ENCODE measurements at places on chromosomes 1 and 21.

- no peak for DNase-seq
These were observed 32.3 kb downstream of the BCAS2 start for GRCh38 chr1:114549137-114549536.

DNA sequence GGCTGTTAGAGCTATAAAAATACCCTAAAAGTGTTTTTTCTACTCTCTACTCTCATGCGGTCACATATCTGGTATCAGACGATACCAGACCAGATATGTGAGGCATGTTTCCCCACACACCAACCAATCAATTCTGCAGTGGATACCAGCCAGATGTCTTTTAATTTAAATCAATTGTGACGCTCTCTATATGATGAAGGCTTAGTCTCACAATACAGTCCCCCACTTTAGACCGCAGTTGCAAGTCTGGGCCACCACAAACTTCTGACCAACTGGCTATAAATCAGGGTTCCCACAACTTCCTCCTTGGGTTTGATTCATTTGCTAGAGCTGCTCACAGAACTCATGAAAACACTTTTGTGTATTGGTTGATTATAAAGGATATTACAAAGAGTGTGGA, 586.1 kb upstream of the ZP4 start:
- no peak for DNase-seq

GRCh38 chr1:181192316-181192715, 103.8 kb downstream of the IER5 start:
- peak; percentile 29 for DNase-seq

- DNase-seq: no peak
These were observed 5.1 kb downstream of the HOOK1 start for GRCh38 chr1:59819566-59820438.

DNA sequence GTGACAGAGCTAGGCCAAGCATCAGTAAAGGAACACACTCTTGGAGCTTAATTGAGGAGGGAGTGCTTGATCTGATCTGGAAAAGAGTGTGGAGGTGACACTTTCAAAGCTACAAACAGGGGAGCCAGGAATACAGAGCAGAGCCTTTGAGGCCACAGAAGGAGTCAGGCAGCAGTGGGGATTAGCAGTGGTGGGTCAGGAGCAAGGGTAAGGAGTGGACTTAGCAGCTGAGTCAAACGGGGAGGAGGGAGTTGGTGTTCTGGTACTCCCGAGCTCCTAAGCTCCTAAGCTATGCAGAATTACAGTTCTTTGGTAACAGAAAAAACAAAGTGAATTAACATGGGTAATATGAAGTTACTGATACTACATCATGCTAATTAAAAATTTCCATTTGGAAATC, 14.5 kb downstream of the RAB4A start:
- DNase-seq: no peak

DNA sequence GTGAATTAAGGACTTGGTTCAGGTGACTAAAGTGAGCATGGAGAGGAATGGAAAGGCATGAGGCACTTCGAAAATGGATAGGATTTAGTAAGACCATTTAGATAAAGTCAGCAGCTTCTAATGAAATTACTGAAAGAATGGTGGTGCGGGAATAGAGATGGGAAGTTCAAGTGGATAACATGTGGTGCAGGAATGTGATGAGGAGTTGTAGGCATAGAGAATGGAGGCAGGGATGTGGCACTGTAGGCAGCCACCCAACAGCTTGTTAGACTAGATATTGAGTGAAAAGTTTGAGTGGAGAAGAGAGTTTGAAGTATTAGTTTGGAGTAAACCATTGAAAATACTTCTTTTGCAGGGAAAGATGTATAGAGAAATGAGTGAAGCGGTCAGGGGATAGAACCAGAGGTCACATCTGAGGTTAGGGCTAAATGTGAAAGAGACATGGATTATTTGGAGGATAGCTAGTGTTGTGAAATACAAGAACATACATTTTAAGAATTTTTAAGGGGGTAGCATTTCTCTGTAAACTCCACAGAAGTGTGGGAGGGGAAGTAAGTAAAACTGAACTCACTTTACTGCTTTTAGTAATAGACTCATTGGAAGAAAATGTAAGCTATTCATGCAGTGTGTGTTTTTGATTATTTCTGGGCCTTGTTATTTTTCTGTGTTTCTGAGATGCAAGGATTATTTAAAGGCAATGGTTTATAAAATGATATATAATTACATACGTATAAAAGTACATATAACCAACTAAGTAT, 46.2 kb downstream of the DYRK1A start:
- DNase-seq: no peak

DNA sequence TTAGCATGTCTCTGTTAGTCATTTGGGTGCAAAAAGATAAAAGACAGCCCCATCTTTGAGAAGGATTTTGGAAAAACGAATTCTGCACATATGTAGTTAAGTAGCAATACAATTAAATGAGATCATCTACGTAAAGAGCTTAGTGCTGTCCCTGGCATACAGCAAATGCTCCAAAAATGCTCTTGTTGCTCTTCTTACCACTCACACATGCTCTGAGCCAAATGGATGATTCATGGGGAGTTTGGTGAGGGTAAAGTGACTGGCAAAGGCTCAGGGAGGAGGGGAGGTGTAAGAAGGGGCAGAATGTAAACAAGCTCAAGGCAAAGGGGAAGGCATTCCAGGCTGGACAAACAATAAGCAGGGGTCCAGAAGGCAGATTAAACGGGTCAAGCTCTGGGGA, 191.9 kb downstream of the AK5 start:
- no peak for DNase-seq

DNA sequence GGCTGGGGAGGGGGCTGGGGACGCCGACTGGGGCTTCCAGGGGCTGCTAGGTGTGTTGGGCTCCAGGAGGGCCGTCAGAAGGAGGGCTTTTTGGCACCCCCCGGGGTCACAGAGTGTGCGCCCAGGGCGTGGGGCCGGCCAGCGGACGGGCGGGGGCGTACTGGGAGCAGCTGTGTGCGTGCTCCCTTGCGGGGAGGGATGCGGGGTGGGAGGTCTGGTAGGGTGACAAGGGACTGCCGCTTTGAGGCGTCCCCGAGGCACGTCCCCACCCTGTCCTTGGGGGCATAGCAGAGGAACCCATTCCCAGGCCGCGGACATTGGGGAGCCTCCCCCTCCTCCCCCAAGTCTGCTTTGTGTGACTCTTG, 1.1 kb downstream of the FOXO6 start:
- no peak for DNase-seq

DNA sequence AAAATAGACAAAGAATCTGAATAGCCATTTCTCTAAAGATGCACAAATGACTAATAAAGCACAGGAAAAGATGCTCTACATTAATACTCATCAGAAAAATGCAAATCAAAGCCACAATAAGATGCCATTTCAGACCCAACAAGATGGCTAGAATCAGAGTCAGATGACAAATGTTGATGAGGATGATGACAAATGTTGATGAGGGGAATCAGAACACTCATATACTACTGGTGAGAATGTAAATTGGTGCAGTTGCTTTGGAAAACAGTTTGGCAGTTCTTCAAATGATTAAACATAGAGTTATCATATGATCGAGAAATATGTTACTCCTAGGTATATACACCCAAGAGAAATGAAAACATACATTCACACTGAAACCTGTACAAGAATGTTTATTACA, 33.9 kb downstream of the LRRC40 start:
- no peak for DNase-seq

DNA sequence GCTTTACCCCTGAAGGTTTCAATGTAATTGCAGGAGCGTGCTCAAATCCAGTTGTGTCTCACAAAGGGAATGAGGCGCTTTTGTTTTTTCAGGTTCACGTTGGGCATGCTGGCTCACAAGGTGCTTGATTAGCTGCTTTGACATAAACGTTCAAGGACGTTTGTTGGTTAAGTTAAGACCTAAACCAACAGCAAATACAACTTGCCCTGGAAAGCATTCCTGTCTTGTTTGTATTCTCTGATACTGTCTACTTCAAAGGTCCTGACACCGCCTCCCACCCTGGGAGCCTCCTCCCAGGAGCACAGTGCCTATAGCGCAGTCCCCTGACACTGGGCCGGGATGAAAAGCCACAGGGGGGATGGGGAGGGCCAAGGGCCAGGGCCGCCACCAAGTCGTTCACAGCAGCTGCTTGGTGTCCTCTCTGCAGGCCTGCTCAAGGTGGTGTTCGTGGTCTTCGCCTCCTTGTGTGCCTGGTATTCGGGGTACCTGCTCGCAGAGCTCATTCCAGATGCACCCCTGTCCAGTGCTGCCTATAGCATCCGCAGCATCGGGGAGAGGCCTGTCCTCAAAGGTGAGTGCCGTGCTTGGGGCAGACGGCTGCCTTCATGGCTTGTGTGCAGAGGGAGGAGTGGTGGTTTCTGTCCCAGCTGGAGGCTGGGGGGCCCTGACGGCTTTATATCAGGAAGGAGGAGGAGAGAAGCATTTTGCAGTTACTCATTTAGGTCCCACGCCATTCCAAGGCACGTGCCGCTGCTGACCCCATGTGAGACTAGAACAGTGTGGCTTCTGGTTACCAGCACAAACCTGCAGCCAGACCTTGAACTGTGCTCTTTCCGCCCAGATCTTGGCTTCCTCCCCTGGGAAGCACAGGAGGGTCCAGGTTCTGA, 6.1 kb downstream of the FAM3B start:
- DNase-seq: no peak

GRCh38 chr1:30284728-30285475, 438.5 kb downstream of the MATN1 start:
- no peak for DNase-seq

DNA sequence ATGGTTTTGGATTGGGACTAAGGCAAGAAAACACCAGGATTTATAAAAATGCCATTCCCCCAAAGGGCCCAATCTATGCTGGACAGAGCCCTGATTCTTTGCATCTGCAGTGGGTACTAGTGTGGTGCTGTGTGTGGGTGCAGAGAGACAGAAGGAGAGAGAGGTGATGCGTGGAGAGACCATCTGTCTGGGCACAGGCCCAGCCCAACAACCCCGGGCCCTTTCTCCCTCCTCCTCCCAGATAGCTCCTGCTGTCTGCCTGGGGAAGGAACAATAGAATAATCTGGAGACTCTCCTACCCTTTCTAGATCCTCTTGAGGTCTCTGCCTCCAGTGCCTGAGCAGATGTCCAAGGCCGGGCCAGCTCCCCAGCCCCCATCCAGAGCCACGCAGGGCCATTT, 15.1 kb downstream of the KIAA1614 start:
- peak; percentile 96 for DNase-seq

- DNase-seq: no peak
These were observed 24.4 kb downstream of the TBX15 start for GRCh38 chr1:118963456-118964430.

GRCh38 chr1:17265162-17265561, 16.3 kb downstream of the PADI3 start:
- no peak for DNase-seq

DNA sequence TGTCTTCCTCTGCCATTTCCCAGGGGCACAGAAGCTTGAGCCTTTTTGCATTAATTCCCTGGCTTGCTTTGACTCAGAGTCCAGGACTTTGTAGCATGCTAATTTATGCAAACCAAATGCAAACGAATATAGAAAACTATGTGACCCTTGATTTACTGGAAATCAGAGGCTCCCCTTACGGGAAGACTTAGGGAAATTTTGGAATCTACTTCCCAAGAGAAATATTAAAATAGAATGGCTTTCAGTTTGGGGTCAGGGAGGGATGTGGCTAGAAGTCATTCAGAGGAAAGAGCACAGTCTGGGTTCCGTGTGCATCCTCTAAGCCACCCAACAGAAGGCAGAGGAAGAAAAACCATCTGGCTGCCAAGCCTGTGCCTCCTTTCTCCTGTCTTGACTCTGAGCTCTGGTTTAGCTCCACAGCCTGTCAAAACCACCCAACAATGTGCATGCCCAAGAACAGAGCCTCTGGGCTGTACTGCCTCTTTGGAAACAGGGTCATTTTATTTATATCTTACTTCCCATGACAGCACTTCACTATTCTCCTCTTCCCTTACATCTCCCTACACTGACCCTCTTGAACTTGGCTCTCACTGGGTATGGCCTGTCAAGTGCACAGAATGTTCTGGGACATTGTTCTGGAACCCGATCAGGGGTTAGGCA, 30.1 kb downstream of the ATF3 start:
- DNase-seq: peak; percentile 2
